ENCODE measurements at places on chromosomes 2 and 18. TPM values are rescaled to one million over a fixed set of nuclear protein-coding genes. Genes with fewer than 3 reads are reported as not detected.

TGFBRAP1 gene
- total RNA-seq = 25.8 TPM

PTH2R gene
- total RNA-seq = 54.8 TPM

STARD7 gene
- total RNA-seq = 112 TPM

ESPNL gene
- total RNA-seq = 2.7 TPM

LIMS3 gene
- total RNA-seq = 1.5 TPM

- DNase-seq = no peak
Measured at GRCh38 chr2:179393481-179393880, 128.8 kb upstream of the SESTD1 start.

- no peak for DNase-seq
Measured at GRCh38 chr2:50018292-50018691, 864.0 kb upstream of the FSHR start.

GRCh38 chr2:46365913-46366667 is 68.9 kb downstream of the EPAS1 start:
- peak; percentile 13 for DNase-seq

- no peak for DNase-seq
Measured at GRCh38 chr2:196341277-196341841, 170.0 kb upstream of the STK17B start.
